Activated T-helper 1 cell treated with anti-CD3 and anti-CD28 coated beads, Interleukin-2, amount 50 U/mL, for 16 hours (primary cell): ENCODE measurements at places on chromosomes 2 and 18.

DNA sequence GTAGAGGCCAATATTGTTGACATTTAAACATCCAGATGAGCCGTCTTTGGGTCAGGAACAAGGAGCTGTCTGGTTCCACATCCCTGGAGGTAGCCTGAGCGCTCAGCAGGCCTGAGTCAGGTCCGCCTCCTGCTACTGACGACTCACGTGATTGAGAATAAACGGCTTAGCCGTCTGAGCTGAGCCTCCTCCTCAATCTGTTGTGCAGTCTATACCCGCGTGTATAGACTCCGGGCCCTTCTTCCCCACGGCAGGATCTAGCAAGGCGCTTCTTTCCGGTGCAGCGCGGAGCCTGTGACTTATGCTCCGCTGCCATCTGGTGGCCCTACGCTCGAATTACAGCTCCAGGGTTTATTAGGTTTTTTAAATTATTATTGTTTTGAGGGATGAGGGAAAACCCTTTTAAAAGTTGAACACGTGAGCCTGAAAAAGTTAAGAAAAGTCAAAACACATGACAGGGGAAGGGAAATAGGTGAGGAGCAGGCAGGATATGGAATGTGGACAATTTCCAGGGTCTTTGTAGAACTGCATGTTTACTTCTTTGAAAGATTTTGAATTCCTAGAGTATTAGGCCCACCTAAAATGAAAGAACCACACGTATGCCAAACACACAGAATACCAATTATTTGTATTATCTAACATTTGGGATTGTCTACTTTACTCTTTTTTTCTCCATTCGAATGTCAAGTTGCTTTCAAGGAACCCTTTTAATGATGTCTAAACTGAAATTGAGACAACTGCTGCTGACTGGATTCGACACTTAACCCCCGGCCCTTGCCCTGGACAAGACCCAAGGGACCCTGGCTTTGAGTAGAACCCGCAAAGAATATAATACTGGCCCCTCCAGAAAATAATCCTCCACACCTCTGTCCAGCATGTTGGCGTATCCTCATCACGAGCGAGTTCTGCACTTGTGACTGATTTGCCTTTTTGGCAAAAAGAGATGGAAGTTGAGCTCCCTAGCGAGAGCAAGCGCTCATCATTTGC lies 112.4 kb upstream of the ZNF236 start:
- DNase-seq, result peak; percentile 26

DNA sequence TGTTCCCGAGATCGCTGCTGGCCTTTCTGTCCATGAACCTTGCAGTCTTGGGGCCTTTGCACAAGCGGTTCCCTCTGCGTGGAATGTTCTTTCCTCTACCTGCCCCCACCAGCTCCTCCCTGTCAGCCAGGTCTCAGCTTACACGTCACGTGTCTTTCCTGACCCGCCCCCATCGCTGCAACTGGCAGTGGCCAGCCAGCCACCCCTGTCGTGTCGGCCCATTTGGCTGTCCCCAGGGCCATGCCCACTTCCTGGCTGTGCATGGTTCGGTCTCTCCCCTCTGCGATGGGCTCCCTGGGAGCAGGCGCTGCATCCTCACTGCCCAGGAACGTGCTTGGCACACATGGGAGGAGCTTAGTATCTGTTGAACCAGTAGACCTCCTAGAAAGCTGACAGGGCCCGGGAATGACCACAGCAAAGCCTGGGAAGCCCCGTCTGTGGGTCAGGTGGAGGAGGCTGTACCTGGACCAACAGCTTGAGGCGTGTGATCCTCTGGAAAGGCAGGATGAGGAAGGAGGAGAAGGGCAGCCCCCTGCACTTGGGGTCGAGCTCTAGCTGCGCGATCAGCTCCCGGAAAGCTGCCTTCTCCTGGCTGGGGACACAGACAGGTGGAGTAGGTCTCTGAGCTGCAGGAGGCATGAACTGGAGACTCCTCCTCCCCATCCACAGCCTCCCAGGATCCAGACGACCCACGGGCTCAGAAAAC lies 21.0 kb downstream of the SNORC start:
- peak; percentile 0 for DNase-seq

DNA sequence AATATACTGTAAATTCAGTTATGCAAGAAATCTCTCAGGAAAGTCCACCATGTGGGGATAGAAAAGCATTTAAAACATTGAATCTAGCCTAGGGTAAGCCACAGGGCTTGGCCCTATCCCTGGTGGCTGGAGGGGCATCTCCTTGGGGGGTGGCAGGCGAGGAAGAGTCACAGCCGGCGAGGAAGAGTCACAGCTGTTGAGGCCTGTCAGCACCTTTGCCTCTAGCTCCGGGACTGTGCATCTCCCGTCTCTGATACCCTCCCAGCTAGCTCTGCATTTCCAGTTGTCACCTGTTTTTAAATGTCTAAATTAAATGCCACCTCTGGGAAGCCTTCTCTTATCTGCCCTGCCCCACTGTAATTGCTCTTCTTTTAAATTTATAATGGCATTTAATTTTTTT lies 276.7 kb downstream of the ZNF407 start:
- DNase-seq, result no peak

- DNase-seq, result no peak
Measured at GRCh38 chr18:10659000-10659399, 133.2 kb downstream of the NAPG start.

DNA sequence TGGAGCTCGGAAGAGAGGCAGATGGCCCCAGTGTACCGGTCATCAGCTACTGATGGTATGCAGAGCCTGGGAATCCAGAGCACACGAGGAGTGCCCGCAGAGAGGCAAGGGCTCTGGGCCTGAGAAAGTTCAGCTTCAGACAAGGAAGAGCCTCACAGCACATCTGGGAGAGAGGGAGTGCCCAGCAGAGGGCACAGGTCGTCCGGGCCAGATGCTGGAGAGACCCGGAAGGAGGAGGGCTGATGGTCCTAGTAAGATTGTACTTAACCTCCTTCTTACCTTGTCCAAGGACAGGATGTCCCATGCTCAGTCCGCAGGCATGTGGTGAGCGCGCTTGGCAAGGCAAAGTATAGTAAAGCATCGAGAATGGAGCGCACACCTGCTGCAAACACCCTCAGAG lies 24.4 kb upstream of the CHMP1B start:
- no peak for DNase-seq

- DNase-seq, result no peak
Measured at GRCh38 chr18:11663439-11664029, 25.5 kb upstream of the GNAL start.

DNA sequence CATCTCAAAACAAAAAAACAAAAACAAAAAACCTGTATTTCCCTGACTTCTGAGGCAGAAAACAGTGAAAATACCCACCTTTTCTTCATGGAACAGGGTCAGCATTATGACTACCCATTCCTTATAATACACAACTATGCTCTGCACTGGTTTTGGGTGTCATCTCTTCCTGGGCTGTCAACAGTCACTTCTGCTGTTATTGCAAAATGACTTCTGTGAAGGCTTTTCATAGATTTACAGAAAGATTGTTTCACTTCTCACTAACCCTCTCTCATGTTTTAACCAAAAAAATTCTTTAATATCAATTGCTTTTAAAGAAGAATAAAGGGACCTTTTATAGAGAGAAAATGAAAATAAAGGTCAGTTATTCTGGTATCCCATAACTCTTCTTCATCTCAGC lies 26.5 kb upstream of the PIK3C3 start:
- no peak for DNase-seq

- DNase-seq, result no peak
Measured at GRCh38 chr2:179460181-179460929, 195.7 kb upstream of the SESTD1 start.

DNA sequence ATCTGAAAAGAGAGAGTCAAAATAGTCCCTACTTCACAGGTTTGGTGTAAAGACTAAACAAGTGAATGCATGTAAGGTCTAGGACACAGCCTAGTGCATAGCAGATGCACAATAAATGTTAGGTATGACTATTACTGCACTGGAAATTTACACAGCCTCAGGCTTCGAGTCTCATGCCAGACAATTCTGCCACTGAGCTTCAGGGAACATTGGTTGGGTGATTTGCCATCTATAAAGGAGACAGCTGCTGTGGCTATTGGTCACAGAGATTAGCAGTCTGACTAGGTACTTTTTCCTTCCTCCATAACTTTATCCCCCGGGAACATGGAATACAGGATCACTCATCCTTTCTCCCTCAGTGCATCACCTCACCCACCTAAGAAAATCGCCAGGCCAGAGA lies 89.2 kb downstream of the FAM124B start:
- no peak for DNase-seq

- DNase-seq, result no peak
Measured at GRCh38 chr2:99692785-99693184, 203.0 kb upstream of the REV1 start.

DNA sequence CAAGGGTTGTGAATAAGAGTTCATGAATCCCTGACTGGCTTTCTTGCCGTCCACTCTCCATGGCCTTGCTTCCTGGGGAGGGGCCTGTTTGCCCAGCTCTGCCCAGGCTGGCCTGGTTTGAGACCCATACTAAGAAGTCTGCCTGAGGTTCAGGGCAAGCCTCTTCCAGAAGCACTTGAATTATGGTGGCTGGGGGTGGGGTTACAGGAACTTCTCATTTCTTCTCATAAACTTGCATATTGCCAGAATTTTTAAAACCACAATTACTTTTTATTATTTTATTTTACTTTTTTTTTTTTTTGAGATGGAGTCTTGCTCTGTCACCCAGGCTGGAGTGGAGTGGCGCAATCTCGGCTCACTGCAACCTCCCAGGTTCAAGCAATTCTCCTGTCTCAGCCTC lies 42.0 kb downstream of the GORASP2 start:
- DNase-seq, result no peak

DNA sequence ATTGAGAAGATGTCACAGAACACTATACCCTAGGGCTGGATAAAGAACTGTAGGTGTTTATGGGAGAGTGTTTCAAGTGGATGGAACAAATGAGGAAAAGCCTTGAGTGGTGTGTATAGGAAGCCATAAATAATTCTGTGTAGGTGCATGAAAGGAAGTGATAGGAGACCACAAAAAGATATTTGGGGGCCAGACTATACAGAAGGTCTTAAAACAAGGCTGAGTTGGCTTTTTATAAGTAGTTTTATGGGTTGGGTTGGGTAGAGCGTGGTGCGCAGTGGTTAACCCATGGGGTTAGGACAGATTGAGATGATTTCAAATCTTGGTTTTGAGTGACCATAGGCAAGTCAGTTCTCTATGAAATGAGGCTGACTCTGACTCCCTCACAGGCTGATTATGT lies 110.5 kb downstream of the PKP4 start:
- DNase-seq, result no peak

GRCh38 chr2:218555527-218555926 lies 12.6 kb downstream of the USP37 start:
- no peak for DNase-seq

DNA sequence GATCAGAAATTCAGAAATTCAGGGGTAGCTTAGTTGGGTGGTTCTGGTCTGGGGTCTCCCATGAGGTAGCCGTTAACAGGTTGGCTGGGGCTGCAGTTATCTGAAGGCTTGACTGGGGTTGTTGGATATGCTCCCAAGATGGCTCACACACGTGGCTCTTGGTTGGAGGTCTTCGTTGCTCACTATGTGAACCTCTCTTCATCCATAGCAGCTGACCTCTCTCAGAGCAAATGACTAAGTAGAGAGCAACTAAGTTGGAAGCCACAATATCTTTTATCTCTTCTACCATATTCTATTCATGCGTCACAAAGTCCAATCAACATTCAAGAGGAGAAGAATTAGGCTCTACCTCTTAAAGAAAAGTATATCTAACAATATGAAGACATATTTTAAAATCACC lies 38.7 kb upstream of the SERTAD2 start:
- DNase-seq, result no peak

GRCh38 chr2:69514406-69514805 lies 77.2 kb upstream of the NFU1 start:
- no peak for DNase-seq

GRCh38 chr2:151753540-151753939 lies 19.3 kb upstream of the NEB start:
- no peak for DNase-seq

- no peak for DNase-seq
Measured at GRCh38 chr18:48929212-48929612, 21.6 kb downstream of the SMAD7 start.

- no peak for DNase-seq
Measured at GRCh38 chr2:208867374-208867773, 460.8 kb downstream of the PTH2R start.
